Right ventricle myocardium superior (tissue), 1 donor: ENCODE measurements at places on chromosomes 3 and 15.

GRCh38 chr3:137514853-137515252 lies 249.3 kb upstream of the SOX14 start:
- DNase-seq: no peak

DNA sequence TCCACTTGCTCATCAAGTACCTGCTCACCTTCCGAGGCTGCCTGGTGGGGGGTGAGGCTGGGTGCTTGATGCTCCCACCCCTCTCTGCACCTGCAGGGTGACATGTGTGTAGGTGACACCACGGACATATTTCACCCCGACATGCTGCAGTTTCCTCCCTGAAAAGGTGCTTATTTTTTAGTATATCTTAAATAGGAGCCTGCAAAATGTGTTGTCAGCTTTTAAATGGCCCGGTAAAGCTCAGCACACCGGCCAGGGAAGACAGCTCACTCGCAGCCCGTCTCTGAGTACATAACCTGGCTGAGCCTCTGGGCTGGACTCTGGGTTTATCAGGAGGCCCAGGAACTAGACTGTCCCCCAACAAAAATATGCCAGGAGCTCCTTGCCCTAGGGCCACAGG lies 89.3 kb upstream of the LINGO1 start:
- DNase-seq: no peak

DNA sequence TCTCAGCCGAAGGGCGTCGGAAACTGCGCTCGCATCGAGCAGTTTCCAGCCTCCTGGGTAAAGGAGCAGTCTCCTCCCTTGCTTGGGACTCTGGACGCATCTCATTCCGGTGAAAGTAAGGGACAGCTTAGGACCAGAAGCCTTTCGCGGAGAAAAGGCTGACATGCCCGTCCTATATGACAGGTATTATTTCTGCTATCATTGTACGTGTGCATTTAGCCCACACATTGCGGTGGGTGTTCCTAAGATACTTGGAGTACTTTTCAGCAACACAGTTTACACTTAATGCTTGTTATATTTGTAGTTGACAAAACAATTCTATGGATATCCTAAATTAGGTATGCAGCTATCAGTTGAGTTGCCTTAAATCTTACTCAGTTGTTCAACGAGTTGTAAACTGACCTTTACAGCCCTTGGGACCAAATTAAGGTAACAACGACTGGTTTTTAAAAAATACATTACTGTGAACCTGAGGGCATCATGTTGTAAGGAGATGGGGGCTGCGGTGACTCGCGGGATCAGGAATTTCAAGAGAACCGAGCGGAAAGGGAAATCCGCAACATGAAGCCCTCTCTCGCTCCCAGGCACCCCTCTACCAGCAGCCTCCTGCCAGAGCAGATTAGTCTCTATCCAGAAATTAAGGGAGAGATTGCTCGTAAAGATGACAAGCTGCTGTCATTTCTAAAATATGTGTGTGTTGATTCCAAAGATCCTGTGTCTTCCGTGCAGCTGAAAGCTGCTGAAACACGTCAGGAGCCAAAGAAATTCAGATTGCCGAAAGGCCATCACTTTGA lies 632 bp upstream of the COPS2 start:
- DNase-seq: no peak

DNA sequence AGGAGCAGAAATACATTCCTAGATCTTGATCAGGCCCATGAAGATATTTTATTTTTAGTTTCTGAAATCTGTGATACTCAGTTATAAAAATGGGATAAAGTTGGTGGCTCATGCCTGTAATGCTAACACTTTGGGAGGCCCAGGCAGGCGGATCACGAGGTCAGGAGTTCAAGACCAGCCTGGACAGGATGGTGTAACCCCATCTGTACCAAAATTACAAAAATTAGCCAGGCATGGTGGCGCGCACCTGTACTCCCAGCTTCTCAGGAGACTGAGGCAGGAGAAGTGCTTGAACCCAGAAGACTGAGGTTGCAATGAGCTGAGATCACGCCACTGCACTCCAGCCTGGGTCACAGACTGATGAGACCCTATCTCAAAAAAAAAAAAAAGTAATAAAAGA lies 105.5 kb downstream of the IL1RAP start:
- DNase-seq: no peak

DNA sequence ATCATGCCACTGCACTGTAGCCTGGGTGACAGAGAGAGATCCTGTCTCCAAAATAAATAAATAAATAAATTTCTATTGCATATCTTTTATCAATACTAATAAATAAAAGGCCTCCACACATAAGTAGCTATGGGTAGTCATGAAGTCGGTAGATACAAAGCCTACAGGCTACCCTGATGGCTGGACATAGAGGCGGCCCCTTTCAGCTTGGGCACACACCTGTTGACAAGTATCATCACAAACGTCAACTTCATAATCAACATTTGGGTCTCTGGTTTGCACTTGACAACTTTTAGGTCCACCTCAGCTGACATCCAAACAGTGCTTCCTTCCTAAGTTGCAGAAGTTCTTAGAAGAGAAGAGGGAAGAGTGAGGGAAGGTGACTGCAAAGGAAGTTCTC lies 53.4 kb downstream of the ITGA11 start:
- no peak for DNase-seq

DNA sequence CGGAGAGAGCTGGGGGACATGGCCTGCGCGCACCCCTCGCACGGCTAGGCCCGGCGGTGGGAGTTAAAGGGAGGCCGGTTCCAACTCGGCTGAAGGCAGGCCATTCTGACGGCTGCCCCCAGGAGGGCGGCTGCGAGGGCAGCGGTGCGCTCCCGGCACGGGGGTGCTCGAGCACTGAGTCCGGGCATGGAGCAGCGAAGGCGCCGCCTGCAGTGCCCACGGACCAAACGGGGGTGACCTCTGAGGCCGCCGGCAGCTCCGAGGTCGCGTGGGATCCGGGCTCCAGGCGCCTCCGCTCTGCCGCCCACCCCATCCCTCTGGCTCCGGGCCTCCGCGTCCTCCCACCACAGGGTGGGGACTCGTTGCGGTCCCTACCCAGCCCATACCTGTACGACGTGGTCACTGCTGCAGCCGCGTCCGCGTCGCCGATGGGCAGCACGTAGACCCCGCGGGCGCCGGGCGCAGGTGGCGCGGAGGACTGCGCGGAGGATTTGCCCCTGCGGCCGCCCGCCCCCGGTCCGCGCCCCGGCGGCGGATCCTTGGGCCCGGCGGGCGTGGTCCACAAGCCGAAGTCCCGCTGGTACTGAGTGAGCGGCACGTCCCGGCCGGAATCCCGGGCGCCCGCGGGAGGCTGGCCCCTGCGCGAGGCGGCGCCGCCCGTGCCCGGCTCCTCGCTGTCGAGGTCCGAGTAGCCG lies 469 bp downstream of the MAP6D1 start:
- DNase-seq: no peak

DNA sequence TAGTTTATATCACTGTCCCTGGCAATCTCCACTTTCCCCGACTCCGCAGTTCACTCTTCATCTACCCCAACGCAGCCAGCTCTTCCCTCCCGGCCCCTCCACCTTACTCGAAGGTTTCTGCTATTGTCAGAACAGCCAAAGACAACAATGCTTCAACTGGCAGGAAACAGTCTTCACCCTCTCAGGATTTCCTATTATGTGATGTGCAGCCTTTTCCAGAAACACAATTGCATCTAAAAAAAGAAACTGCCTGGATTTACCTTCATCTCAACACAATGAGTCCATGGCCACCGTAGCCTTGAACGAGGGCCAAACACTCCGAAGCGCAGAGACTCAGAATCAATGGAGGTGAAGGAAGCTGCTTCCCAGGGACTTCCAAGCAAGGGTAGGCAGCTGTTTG lies 182.1 kb upstream of the TSC22D2 start:
- DNase-seq: peak; percentile 53

GRCh38 chr3:24802614-24803013 lies 308.0 kb upstream of the THRB start:
- DNase-seq: no peak

GRCh38 chr15:47806008-47806407 lies 88.7 kb downstream of the SEMA6D start:
- DNase-seq: no peak

DNA sequence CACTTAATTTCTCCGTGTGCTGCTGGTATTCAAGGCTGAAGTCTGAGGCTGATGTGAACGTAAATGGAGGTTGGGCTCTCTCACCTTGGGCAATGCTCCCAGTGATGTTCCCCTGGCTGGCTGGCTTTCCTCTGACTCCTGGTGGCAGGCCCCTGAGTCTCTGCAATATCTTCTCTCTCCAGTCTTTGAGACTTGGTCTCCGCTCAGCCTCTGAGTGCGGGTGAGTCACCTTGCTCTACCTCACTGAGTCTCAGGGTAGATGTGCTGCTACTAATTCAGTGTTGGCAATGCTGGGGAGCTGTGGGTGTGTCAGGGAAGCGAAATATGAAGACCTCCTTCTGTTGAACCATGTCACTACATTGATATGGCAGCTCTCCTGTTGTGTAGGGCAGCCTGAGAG lies 31.3 kb upstream of the TRIM59 start:
- DNase-seq: no peak

GRCh38 chr3:71016178-71016845 lies 567.2 kb downstream of the FOXP1 start:
- DNase-seq: no peak

DNA sequence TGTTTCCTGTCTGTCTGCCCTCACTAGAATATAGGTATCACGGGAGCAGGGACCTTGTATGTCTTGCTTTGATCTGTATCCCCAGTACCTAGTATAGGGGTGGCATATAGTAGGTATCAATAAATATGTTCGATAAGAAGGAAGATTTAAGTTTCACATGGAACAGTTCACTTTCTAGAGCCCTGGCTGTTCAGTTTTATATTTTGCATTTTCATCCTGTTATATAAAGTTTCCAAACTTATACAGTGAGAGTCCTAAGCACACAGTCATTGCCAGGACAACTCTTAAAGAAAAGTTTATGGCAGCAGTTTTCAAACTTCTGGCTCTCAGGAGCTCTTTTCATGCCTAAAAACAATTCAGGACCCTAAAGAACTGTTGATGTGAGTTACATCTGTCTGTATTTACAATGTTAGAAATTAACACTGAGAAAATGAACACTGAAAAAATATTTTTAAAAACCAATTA lies 13.4 kb downstream of the ITPR1 start:
- no peak for DNase-seq

GRCh38 chr3:8816106-8816505 lies 46.7 kb upstream of the OXTR start:
- no peak for DNase-seq

DNA sequence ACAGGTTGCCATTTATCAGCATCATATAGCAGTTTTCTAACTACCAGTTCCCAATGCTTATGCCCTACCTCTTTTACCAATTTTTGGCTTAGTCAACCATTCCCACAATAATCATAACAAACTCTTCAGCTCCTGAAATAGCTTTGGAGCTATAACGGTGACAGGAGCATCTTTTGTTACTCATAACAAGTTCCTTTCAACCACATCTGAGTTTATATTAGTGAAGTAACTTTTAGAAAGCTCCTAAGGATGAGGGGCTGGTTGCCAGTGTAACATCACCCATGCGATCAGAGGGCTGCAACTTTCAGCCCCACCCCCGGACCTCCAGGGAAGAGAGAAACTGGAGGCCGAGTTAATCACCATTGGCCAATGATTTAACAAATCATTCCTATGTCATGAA lies 495.3 kb upstream of the RASGRP1 start:
- DNase-seq: no peak

DNA sequence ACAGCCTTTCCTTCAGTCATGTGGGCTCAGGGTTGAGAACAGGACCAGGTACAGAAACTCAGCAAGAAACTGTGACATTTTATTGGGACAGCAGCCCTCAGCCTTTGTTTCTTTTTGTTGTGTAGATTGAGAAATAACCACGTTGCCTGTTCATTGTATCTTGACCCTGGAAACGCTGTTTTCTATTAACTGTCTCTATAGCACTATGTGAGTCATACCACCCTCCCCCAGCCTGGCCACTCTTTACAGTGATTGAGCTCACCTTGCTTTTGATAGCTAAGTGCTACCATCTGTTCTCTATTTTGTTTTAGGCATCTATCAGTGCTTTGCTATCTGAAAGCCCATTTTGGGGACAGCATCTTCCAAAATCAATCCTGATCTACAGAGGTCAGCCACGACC lies 127.9 kb downstream of the CD47 start:
- no peak for DNase-seq

DNA sequence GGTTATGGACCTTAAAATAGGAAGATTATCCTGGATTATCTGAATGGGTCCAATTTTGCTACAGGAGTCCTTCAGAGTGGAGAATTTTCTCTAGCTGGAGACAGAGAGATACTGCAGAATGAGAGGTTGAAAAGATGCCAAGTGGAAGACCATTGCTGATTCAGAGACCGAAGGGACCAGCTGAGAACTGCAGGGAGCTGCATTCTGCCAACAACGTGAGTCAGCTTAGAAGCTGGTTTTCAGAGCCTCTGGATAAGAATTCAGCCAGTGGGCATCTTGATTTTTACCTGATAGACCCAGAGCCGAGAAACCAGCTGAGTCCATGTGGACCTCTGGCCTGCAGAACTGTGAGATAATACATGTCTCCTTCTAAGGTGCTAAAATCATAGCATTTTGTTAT lies 234.0 kb downstream of the NR2F2 start:
- no peak for DNase-seq

DNA sequence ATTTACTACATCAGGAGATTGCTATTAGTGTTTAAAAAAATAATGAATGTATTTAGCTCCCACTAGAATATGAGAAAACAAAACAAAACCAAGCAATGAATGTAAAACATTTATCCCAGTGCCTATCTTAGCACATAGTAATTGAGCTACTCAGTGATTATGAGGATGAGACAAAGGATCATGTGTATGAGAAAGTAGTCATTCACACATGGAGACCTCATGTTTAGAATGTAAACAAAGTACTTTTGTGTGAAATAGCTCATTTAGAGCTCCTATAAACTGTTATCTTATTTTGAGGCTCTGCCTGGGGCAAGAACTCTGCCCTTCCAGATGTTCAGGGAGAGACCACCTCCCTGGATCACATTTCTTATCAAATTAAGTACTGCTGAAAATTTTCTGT lies 236.8 kb downstream of the LRRN1 start:
- no peak for DNase-seq

DNA sequence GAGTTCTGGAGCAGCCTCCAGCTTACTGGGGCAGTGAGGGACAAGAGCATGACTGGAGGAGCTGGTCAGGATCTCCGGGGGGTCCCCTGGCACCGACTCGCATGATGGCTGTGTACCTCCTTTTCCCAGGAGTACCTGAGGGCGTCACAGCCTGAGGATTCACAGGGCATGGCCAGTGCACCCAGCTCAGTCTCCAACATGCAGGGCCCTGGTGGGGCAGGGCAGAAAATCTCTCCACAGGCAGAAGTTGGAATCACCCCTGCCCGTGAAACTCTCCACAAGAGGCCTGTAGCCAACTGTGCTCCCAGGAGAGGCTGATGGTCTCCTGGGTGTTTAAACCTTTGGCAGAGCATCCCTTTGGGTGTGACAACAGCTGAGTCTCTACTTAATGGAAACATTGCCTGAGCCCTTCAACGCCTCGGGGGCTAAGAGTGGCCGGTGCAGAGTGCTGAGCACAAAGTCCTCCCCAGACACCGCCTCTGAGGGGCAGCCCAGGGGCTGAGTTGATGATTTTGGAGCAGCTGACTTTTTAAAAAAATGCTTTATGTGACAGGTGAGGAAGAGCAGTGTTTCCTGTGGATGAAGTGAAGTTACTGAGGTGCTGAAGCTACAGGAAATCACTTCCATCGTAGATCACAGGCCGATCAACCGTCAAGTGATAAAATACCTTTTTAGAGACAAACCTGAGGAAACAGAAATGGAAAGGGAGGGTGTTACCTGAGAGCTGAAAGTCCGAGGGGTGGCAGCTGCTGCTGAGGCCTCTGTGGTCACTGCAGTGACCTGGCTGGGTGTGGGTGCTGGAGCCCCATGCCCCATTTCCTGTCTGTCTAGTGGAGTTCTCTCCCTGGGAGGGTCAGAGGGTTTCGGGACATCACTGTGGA lies 21.9 kb upstream of the CXCR6 start:
- DNase-seq: no peak

- DNase-seq: peak; percentile 26
Observed at GRCh38 chr15:58423831-58424608, 7.8 kb upstream of the LIPC start.
